Endodermal cell (in vitro differentiated cells): ENCODE measurements at places on chromosomes 12 and 14. TPM values are rescaled to one million over a fixed set of nuclear protein-coding genes. Genes with fewer than 3 reads are reported as not detected.

DNA sequence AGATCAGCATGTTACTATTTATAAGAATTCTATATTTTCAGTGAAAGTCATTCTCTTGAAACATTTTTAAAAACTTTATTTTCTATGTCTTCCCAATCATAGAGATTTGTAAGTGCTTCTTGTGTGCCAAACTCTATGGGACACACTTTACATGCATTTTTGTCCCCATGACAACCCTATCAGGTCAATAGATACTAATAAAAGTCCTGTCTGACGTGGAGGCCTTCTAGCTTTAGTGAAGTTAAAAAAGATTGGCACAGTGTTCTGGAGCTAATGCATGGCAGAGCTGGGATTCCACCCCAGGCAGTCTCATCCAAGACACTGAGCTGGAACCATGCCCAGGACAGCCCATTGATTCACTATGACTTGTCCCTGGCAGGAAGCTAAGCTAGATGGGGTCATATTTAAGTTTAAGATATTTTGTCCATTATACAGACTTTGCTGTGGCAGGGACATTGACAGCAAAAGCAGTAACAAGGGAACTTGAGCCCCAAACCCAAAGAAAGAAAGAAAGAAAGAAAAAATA is 28.1 kb downstream of the TTC6 start:
- DNase-seq, result no peak
- H3K36me3 ChIP-seq, result no peaks in the 10 kb centered on the region
- H3K4me1 ChIP-seq, result no peaks in the 10 kb centered on the region
- H3K27me3 ChIP-seq, result peaks cover 45% of the 10 kb centered on the region
- H3K27ac ChIP-seq, result no peak overlapping the region

DNA sequence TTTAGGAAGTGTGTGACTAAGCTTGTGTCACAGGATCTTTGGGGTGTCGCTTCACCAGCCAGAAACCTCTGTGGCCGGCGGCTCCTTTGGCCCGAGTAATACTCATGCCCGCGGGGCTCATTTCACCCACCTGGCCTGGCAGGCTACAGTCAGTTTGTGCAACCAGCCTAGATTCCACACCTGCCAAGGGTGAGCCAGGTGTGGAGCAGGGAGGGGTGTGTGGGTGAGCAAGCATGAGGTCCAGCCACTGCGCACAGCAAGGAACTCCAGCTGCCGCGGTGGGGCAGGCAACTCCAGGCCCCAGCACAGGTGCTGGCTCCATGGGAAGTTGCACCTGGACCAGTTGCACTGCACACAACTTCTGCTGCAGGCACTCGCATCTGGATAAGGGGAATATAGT is 462.3 kb upstream of the LRFN5 start:
- H3K36me3 ChIP-seq, result no peaks in the 10 kb centered on the region
- H3K27ac ChIP-seq, result no peak overlapping the region
- no peaks in the 10 kb centered on the region for H3K4me1 ChIP-seq
- H3K27me3 ChIP-seq, result no peaks in the 10 kb centered on the region

RDH12 gene
- 0.18 TPM in 1 of 3 replicates, not detected in the others for total RNA-seq

DNA sequence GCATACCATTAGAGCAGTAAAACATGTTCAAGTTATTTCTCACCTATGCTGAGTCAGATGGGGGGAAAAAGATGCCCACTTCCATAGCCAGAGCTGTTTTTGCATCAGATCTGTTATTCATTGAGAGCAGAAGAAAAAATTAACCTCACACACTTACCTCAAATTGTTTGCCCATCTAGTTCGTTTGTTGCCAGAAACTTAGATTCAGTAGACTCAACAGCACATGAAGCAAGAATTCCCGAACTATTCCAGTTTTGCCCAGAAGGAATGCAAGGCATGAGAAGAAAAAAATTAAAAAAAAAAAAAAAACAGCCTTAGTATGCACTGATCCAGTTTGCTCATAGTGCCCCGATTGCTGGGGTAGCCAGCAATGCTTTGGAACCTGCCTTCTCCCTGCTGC is 12.4 kb upstream of the DPF3 start:
- H3K4me3 ChIP-seq, result no peak overlapping the region
- H3K27ac ChIP-seq, result no peak overlapping the region
- H3K36me3 ChIP-seq, result no peaks in the 10 kb centered on the region
- no peak for DNase-seq

- no peak overlapping the region for H3K27ac ChIP-seq
- peaks cover 31% of the 10 kb centered on the region for H3K27me3 ChIP-seq
- no peak for DNase-seq
- H3K36me3 ChIP-seq, result no peaks in the 10 kb centered on the region
- no peak overlapping the region for H3K4me3 ChIP-seq
These were observed 698.7 kb upstream of the TBX3 start for GRCh38 chr12:115382681-115383080.

FIGNL2 gene
- 9.0 and 10.5 TPM in 2 replicates for total RNA-seq
